NCI-H1436 treated with DMSO at 0.1 percent for 48 hours (cell line): ENCODE measurements at places on chromosomes 6 and 20.

DNA sequence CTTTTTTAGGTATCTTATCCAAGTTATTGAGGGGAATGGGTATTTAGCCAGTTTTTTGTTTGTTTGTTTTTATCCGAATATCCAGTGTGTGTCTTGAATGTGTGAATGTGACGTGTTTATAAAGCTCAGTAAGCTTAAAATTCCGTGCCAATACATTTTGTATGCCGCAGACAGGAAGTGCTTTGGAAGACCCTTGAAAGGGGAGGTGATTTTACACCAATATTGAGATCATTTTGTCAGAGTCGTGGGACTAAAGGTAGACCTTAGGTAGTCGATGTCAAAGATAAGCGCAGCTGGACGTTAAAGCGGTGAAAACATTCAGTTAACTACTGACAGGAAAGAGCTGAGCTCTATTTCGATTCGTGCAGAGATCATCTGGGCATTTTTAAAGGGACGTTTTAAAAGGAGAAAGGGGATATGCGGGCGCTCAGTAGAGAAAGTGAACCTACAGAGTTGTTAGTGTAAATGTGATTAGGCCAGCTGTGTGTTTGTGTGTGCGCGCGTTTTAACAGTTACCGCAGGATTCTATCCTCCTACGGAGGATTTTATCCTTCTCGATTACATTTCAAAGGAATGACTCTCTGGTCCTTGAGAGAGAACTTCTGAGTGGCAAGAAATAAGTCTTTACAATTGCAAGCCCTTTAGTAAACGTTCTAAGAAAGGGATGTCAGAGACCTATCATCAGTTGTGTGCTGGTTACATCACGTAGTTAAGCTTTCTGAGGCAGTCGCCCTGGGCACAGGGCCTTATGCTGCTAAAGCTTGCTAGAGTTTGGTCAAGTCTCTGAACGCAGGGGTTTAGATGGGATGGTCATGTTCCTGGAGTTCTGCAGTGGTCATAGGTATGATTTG lies 625 bp upstream of the ECHDC1 start:
- DNase-seq, result no peak

DNA sequence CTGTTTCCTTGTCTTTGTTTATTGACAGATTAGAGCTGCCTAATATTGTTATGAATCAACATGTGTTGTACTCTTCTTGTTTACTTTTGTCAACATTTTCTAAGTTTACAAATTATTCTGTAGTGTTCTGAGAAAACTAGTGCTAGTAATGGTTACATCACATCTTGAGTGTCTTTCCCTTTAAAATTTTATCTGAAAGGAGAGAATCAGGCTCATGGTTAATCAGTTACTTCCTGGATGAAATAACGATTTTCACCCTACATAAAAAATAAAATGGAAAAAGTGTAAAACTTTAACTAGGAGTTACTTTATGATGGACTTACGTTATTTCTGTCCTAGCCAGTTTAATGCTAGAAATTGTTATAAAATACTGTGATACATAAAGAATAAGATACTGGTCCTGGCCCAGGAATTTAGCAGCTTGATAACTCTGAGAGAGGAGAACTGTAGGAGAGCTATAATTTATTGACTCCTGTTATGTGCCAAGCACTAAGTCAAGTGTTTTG lies 26.4 kb upstream of the BMP5 start:
- no peak for DNase-seq

DNA sequence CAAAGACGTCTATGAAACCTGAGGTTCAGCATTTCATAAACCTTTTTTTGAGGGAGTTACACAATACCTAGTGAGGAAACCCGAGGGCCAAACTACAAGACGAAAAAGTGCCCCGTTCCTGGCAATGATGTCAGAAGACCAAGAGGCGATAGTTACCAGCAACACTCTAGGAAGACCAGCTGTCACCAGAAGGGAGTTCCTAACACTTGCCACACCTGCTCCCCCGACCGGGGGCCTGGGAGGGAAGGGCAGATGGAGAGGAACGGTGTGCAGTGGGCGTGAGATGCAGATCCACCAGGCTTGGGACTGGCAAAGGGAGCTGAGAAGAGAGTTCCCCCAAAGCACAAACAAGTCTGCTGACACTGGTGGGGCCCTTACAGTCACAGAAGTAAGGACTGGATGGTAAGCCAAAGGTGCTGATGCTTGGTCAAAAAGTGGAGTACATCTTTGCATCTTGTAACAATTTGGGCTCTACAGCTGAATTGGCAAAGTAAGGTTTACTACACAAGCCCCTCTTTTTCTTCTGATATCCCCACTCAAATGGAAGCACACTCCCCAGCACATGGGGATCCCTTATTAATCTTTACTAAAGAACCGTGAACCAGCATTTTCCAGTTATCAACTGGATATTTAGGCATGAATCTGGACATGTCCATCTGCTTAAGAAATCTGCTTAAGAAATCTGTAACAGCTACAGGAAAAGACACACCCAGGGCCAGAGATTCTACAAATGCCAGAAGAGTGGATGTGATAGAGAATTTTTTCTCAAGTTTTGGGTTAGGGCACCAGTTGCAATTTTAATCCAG lies 38.5 kb downstream of the PANK2 start:
- no peak for DNase-seq

- DNase-seq, result no peak
These were observed 950 bp downstream of the KCTD20 start for GRCh38 chr6:36443471-36444428.

DNA sequence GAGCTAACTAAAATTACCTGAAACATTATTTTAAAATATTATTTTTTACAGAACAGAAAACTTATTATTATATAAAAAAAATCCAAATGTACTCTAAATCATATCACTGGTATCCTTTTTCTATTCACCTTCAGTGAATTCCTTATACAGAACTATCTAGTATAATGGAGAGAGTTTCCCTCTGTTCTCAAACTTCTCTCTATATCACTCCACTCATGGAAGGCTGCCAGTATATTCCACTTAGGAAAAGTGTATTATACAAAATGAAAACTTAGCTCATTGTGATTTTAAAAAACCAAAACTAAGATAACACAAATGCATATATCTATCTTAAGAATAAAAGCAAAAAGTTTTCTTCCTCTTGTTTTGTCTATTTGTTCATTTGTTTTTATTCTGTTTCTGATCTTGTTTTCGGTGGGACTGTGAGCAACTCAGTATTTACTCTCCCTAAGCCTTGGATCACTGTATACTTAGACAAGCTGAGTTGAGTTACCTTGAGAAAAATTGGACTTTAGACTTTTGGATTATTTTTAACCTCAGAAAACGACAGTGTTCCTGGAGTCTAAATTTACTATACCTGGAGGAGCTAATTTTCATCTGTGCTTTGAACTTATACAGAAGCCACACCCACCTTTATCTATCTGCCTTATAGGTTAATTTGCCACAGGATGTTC lies 61.4 kb downstream of the GPR63 start:
- DNase-seq, result no peak

- peak; percentile 26 for DNase-seq
These were observed 4.3 kb downstream of the GABBR1 start for GRCh38 chr6:29628419-29629281.

DNA sequence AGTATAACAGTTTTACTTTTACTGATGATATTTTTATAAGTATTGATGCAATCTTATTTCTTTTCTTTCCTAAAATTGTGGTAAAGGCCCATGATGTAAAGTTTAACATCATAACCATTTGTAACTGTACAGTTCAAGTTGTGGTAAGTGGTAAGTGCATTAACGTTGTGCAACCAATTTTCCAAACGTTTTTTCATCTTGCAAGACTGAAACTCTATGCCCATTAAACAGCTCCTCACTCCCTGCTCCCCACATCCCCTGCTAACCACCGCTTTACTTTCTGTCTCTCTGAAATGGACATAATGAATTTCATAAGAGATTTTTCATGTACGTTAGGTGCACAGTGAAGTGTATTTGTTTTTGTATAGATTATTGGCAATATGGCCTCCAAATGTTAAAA lies 106.0 kb downstream of the PACRG start:
- DNase-seq, result no peak

GRCh38 chr20:63891061-63892002 lies 3.6 kb upstream of the DNAJC5 start:
- no peak for DNase-seq

DNA sequence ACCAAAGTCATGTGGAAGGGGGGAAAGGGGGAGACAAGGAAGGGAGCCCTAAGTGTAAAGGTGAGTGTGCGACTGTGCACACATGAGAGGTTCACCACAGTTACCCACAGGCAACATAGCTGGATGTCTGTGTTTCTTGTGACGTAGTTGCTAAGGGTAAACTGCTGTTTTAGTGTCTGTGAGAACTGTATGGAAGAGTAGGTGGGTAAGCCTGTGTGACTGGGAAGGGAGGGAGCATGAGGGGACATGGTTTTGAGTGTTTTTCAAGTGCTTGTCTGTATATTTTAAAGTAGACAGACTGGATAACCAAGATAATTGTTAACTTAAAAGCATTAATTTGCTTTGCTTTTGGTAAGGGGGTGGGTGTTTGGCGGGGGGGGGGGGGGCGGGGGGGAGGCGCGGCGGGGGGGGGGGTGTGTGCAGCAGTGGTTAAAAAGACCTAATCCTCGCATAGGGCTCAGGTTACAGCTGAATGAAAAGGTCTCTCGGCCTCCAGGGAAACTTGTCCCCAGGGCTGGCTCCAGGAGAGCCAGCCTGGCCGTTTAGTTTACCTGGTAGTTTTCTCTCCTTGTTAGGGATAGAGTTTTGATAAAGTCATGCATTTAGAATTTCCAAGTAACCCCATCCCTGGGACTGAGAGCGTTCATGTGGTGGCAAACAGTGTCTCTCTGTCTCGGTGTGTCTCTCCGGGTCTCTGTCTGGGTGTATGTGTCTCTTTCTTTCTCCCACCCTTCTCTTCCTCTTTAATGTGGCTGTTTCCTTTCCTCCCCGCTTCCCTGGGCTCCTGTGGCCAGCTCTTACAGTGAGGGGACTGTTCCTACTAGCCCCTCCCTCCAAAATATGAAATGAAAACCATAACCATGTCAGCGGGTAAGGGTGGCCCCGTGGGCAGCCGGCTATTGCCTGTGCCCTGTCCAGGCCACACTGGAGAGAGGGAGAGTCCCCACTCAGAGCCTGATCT lies 3.4 kb downstream of the SCUBE3 start:
- no peak for DNase-seq

DNA sequence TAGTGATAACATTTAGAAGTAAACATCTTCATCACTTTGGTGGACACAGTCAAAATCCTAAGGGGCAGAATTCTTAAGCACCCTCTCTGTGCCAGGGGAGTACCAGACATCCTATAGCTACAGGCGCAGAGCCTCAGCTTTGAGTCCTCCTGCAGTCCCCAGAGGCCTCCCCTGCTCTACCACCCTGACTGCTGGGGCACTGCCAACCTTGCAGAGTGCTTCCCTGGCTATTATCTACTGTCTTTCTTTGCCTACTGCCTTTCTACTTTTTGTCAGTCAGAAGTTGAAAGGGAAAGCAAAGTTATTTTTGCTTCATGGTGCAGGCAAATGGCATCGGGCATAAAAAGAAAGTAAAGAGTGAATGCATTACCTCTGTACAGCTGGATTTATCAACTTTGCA lies 80.1 kb downstream of the AIG1 start:
- DNase-seq, result no peak

- DNase-seq, result no peak
These were observed 90.9 kb downstream of the CAP2 start for GRCh38 chr6:17484201-17484849.

DNA sequence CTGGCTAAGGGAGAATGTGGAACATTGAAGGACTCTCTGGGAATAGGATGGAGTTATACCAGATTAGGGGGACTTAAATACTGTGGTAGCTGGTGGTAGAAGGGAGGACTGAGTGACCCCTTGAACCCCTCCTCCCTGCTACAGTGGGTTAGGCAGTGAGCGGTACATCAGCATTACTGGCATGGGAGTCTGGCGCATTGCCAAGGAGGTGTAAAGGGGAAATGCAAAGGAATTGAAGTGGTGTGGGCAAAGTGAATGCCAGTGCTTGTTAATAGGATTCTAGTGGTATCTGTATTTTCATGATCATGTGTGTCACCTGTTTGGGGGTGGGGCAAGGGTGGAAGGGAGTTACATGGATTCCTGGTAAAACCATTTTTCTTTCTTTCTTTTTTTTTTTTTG lies 60.1 kb downstream of the GFRA4 start:
- no peak for DNase-seq

- DNase-seq, result no peak
These were observed 37.4 kb upstream of the HDAC2 start for GRCh38 chr6:114008331-114008730.

- DNase-seq, result no peak
These were observed 36.0 kb upstream of the SMIM29 start for GRCh38 chr6:34284563-34285447.

- no peak for DNase-seq
These were observed 671 bp downstream of the TAPBP start for GRCh38 chr6:33313105-33313708.

DNA sequence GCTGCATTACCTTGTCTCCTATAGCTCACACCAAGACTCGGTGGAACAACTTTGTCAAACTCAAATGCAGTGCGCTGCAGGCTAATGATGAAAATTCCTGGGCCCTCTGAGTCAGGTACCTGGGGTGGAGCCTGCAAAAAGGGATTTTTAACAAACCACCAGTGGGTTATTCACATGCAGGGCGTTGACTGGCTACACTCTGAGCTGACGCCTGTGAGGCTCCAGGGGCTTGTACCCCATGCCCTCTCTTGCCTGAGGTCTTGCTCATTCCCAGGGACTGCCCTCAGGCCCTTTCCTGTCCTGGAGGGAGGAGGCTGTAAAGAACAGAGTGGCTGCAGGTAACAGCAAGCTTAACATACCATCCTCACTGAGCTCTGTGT lies 9.2 kb downstream of the GTSF1L start:
- DNase-seq, result no peak

GRCh38 chr20:58721951-58722778 lies 29.6 kb downstream of the NPEPL1 start:
- no peak for DNase-seq

- no peak for DNase-seq
These were observed 55.2 kb upstream of the RREB1 start for GRCh38 chr6:7052443-7053011.

- no peak for DNase-seq
These were observed 315.4 kb upstream of the JARID2 start for GRCh38 chr6:14930366-14930989.

DNA sequence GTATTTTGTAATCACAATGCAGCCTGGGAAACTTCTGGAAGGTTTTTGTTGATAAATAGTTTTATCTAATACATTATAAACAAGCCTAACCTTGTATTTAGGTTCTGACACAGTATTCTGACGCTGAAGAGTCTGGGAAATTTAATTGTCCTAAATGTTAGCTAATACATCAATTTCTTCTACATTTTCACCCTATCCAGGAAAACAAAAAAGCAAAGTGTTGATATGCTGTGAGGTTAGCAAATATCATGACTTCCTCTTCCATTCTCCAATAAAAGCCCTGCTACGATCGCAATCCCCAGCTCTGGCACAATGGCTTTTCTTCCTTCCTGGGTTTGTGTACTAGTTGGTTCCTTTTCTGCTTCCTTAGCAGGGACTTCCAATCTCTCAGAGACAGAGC lies at the start of gene C6orf58:
TSS of gene C6orf58 (plus strand) at position 301 of the 400 bp plus-strand sequence. CDS start at position 313, 12 bp downstream.
- DNase-seq, result no peak

- no peak for DNase-seq
These were observed 17.0 kb upstream of the TOP1 start for GRCh38 chr20:41011551-41012067.

- no peak for DNase-seq
These were observed 129.6 kb upstream of the THBS2 start for GRCh38 chr6:169383265-169383664.
